ENCODE measurements at places on chromosomes 5 and 9. TPM values are rescaled to one million over a fixed set of nuclear protein-coding genes. Genes with fewer than 3 reads are reported as not detected.
A peak's percentile ranks its signal among the peaks of the same experiment; 100 is the strongest.

BARHL1 gene
- polyA plus RNA-seq = not detected

- no peak for DNase-seq
Observed at GRCh38 chr9:130143958-130144366, 28.2 kb upstream of the NCS1 start.

DNA sequence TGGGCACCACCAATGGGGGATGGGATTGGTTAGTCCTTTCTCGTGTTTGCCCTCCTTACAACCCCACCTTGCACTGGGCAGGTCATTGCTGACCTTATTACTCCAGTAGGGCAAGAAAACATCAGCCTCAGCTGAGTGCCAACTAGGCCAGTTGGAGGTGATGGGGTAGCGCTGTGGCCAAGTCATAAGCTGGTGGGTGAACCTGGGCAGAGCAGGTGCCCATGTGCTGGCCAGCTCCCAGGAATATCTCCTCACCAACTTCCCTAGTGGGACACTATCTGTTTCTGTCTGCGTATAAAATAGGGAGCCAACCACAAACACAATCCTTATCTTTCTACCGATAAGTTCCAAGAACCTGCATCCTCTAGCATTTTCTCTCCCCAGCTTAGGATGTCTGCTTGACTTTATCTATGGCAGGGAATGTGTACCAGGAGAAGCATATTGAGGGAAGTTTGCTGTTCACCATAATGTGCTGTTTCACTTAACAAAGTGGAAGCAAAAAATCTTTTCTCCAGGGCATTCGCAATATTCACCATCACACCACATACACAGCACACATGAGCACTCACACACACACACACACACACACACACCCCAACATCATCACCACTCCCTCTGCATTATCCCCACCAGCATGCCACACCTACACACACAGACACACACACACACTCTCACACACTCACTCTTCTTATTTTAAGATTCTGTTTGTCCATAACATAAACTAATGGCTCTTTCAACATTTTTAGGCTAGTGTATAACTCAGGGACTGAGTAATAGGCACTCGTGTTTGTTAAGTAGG, 390.0 kb downstream of the ENC1 start:
- DNase-seq = no peak

DNA sequence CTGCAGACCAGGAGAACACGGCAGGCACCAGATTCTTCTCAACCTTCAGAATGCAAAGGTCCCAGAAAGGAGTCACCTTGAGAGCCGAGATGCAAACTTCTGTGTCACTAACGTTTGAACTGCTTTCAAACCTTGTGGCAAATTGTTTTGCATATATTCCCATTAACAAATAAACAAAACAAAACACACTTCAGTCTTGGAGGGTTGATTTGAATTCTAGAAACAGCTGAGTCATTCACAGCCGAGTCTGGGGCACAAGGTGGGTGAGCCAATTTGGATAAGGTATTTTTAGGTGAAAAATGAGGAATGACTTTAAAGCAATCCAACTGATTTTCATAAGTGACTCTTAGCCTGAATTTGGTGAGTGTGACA, 38.8 kb upstream of the ANKRD33B start:
- no peak for DNase-seq

DNA sequence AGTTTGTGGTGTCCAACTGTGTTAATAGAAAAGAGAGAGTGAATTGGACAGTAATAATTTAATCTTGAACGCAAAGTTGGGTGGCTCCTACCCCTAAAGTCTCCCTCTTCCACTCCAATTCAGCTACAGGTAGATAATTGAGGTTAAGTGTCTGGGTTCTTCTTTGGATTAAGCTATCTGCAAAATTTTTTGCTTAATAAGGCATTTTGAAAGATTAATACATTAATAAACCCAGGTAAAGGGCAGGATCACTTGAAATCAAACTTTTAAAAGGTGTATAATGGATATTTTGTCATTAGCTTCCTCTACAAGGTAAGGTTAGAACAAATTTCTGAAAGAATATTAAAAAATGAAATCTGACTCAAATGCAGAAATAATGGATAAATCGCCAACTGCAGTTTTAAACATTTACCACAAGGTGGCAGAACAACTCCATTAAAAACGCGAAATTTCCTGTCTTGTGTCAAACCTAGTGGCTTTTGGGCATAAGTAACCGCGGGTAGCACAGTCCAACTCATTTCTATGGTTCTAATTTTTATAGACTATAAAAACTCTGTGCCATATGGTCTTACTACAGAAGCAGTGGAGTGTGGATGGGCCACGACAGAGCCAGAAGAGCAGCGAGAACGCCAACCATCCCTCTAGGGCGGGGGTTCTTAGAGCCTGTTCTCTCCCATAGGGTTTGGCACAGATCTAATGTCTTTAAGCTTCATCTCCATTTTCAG, 276.5 kb downstream of the ARHGEF28 start:
- DNase-seq = peak; percentile 64

GRCh38 chr9:129343424-129344375, 165.6 kb upstream of the IER5L start:
- DNase-seq = no peak

TMEM8B gene
- 12.2 TPM for polyA plus RNA-seq

DNA sequence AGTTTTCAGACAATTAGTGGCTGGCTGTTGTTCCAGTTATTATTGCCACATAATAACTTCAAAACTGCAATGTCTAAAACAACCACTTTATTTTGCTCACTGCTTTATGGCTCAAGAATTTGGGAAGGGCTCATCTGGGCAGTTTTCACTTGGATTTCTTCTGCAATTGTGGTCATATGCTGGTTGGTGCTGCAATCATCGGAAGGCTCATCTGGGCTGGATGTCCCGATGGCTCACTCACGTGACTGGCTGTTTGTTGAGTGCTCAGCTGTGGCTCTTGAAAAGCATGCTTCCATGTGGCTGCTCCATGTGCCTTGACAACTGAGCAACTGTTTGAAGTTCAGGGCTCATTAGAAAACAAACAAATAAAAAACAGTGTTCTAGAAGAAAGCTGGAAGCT, 1032.5 kb downstream of the DTWD2 start:
- DNase-seq = no peak

DNA sequence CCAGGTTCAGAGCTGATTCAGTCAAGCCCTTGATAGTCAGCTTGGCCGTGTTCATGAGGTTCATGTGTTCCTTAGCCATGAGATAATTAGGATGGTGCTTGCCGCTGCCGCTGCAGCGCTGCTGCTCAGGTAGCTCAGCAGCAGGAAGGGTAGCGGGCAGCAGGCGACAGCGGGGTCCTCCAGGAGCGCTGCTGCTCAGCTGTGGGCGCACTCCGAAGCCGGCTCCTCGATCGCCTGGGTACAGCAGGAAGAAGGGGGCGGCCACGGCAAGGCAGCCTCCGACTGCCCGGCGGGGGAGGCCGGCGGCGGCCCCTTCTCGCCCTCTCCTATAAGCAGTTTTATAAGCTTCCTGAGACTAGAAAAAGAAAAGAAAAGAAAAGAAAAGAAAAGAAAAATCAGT, 1253.6 kb downstream of the EFNA5 start:
- DNase-seq = no peak

- DNase-seq = no peak
Observed at GRCh38 chr5:125402787-125403186, 656.3 kb upstream of the ZNF608 start.

CNTLN gene
- polyA plus RNA-seq = 0.06 TPM

DNA sequence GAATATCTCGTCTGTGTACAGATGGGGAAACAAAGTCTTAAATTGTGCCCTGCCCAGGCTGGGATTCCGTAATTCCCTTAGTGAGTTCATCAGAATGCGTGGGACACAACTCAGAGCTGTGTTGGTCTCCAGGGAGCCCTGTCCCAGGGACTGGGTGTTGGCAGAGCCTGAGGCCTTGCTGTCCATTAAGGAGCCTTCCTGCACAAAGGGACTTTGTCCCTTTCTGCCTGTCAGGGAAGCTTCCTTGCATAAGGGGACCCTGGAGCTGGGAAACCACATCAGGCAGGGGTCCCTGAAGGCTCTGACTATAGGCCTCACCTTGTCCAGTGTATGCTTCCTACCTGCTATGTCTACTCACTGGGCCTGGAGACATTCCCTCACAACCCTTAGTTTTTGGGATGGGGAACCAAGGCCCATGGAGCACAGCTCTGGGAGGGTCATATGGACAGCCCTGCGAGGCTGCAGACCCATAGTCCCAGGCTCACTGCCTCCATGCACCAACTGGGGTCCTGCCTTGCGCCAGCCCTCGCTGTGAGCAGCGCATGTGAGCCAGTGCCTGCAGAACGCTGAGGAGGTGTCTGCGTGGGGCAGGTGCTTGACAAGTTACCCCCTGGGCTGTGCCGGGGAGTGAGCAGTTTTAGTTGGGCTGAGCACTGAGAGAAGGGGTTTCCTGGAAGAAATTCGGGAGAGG, 1.6 kb downstream of the CARD19 start:
- DNase-seq = peak; percentile 44

GRCh38 chr9:129108805-129109536, 1.6 kb downstream of the CRAT start:
- DNase-seq = no peak

PRUNE2 gene
- polyA plus RNA-seq = not detected

GRCh38 chr5:54551926-54552325, 34.4 kb downstream of the SNX18 start:
- no peak for DNase-seq

PCDHB2 gene
- polyA plus RNA-seq = 0.07 TPM

EXOC3 gene
- polyA plus RNA-seq = 44.0 TPM

- DNase-seq = peak; percentile 52
Observed at GRCh38 chr9:127455324-127455992, 4.1 kb downstream of the LRSAM1 start.

- no peak for DNase-seq
Observed at GRCh38 chr9:5269249-5269715, 35.2 kb downstream of the RLN2 start.

DNA sequence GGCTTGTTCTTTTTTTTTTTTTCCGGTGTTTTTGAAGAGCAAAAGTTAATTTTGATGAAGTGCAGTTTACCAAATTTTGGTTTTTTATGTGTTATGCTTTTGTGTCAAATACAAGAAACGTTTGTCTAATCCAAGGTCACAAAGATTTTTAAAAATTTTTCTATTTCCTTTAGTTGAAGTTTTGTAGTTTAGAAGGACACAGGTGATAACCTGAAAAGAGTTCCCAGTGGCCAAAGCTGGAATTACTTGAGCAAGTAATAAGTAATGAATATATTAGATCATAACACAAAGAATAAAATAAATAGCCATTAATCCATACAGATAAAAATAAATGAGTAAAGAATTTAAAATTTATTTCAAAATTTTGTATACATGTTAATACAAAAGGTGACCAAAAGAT, 71.5 kb downstream of the FCHO2 start:
- no peak for DNase-seq

TAF11L5 gene
- not detected for polyA plus RNA-seq

DNA sequence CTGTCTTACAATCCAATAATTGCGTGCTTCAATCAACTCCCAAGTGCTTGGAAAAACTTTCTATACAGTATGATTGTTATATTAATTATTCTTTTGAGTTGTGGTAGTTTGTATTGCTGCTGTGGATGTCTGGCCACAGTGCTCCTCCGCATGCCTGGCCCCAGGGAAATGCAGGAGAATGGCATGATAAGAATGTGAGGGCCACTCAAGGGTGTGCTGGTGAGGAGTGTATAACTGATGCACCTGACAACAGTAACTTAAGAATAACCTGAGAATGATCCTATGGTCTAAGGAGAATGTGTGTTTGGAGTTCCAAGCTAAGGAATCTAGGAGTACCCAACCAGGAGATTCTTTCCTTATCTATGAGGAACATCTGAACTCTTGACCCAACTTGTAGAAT, 152.9 kb upstream of the APC start:
- DNase-seq = no peak

GRCh38 chr9:99906403-99907207, at the start of gene STX17:
Gene STX17, plus strand, starts transcription at chr9:99906654. Its CDS starts 8,586 bp downstream, at chr9:99915240.
- DNase-seq = peak; percentile 93

IFT74 gene
- 2.0 TPM for polyA plus RNA-seq

C9 gene
- not detected for polyA plus RNA-seq

DNA sequence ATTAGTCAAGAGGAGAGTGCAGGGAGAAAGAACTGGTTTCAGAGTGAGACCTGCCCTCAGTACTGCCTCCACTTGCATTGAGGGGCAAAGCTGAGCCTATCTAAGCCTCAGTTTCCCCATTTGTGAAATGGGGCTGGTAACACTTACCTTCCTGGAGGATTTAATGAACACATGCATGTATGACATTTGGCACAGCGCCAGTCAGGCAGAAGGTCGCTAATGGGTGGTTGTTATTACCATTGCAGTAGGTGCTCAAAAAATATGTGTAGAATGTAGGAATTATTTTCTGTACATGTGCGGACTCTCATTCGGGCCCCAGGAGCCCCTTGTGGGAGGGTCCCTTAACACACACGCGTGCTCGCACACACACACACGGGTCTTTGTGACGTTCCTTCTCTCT, 10.9 kb downstream of the FAT2 start:
- DNase-seq = peak; percentile 7

DNA sequence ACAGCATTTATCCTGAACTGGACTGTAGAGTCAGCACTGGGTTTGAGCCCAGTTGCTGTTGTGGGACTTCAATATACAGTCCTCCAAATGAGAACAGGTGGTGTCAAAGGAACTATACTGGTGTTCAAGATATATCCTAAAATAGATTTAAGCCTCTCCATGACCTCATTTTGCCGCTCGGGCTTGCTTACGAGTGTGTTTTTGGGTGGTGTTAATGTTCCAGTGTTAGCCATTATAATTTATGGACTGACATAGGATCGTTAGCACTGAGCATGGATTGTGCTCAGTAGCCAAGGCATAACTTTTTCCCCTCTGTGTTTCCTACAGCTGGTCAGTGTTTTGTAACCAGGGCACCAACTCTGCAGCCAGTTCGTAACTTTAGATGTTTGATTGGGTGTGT, 306.6 kb downstream of the SPATA31D1 start:
- DNase-seq = no peak

PCDHA3 gene
- not detected for polyA plus RNA-seq

GRCh38 chr9:38196714-38197113, 127.7 kb upstream of the SHB start:
- no peak for DNase-seq

RGS7BP gene
- polyA plus RNA-seq = not detected

DNA sequence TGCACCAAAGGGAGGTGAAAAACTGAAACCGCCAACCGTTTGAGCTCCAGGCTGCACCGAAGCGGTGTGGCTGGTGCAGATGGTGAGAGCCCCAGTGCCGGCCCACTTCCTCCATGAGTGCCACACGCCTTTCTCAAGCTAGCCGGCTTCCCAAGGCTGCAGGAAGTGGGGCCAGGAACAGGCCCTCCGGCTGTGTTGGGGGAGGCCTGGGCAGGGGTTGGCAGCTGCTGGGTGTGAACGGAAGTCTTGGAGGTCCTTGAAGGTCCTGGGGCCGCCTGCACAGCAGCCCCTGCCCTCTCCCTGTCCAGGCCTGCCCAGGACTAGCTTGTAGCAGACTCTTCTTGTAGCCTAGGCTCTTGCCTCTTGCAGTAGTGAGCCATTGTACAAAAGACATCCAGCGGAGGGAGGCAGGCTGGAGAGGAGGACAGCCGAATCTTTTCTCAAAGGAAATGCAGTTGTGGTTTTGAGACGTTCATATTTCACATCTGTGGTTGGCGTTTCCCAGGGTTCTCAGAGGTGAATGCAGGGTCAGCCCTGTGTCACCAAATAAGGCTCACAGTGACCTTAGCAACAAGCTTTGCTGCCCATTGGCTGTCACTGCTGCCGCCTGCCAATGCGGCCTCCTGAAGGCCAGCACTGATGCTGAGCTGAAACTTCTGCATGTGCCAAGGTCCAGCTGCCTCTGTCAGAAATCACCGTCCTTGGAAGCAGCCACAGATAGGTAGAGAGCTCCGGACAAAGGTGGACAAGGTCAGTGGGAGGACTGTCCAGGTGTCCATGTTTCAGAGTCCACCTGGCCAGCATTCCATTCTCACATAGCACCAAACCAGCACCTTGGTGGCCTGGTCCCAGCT, 23.9 kb downstream of the IRF1 start:
- DNase-seq = peak; percentile 72
